ENCODE measurements at places on chromosomes 7 and 10.

GRCh38 chr7:53397911-53398310 is 362.5 kb downstream of the POM121L12 start:
- no peak for DNase-seq

- no peak for DNase-seq
Observed at GRCh38 chr10:84695902-84696301, 367.5 kb downstream of the CCSER2 start.

DNA sequence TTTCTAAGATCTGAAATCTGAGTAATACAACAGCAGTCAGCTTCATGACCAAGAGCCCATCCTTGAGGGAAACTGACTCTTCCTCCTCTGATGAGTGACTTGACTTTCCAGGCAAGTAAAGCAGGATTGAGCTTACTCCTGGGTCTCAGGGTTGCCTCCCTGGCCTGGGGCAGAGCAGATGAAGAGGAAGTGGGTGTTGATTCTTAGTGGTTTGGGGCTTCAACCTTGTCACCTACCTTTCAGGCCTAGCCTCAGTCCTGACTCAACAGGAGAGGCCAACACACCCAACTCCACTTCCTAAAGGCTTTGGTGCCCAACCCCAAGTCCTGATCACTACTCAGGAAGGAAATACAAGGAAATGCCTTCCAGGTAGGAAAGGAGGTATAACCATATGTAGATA is 54.1 kb downstream of the KCNMA1 start:
- no peak for DNase-seq

- DNase-seq, result no peak
Observed at GRCh38 chr10:60954035-60954434, 10.1 kb upstream of the RHOBTB1 start.

DNA sequence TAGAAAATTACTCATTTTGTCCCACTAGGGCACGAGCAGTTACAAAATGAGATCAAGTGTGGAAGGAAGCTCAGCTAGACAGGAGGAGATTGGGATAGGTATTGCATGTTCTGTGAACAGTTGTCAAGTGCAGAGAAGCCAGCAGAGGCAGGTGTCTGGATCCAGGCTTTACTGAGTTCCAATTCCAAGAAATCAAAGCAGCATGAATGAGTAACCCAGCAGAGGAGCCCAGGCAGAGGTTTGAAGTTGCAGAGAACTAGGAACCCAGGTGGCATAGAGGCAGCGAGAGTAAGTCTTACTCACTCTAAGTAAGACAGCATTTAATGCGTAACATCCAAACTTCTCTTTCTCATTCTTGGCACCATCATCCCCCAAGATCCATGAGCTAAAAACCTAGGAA is 11.8 kb downstream of the MRC1 start:
- no peak for DNase-seq

GRCh38 chr7:158861004-158861787 is 4.8 kb downstream of the DYNC2I1 start:
- DNase-seq, result no peak
